EL (cell line): ENCODE measurements at places on chromosomes 1 and 21.
A peak's percentile ranks its signal among the peaks of the same experiment; 100 is the strongest.

- peak; percentile 28 for DNase-seq
Measured at GRCh38 chr1:3668585-3669300, 16.4 kb downstream of the TP73 start.

- no peak for DNase-seq
Measured at GRCh38 chr1:119882132-119883049, 13.9 kb downstream of the ADAM30 start.

DNA sequence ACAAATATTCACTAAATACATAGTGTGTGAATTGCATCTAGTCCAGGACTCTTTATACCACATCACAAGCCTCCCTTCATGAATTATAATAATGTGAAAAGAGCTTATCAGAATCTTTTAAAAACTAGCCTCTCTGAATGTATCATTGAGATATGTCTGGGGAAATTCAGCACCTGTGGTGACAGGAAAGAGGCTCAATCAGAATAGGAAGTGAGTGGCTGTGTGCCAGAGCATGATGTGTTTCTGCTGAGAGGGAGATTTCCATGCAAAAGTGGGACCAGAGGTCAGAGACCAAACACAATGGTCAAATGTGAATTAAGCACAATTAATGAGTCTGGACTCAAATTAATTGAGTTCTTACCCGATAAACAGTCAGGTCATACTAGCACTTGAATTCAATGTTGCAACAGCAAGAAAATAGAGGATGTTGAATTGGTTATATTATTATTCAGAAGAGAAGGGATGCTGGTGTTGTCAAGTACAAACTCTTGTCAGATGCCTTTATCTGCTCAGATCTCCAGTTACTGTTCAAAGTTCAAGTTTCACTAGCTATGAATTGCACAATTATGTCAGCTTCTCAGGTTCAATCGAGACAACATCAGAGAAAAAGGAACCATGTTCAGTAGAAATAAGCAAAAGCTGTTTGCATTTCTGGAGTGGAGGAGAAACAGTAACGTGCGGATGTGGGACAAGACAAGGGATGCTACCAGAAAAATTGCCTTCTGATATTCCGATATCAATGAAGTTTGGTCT, 226.2 kb downstream of the ZNF326 start:
- no peak for DNase-seq

DNA sequence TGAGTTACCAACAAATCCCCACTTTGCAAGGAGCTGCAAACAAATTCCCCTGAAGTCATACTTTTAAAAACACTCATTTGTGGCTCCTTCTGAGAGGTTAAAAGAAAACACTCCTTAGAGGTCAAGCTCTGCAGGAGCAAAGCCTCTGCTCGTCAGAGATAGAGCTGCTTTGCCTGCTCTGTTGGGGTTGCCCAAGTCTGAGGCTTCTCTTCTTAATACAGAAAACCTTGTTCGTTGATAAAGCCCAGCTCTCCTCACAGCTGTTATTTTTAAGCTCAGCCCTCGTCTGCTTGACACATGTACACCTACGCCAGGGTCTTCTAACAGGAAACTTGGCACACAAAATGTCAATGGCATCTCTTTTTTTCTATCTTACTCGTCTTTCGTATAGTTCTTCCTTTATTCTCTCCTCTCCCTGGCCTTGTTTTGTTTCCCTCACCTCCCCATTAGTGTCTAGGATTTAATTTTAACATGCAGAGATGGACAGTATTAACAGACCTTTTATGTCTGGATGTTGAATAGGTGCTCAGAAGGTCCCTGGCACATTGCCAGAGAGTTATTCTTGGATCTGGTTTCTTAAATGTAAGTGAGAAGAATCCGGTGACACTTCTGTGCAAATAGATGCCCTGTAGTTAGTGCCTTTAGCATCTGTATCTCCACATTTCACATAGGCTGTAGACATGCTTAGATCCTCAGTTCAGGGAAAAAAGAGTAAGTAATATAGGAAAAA, 86.0 kb downstream of the LRRC53 start:
- DNase-seq: no peak

GRCh38 chr21:16264319-16264718, 534.5 kb downstream of the USP25 start:
- no peak for DNase-seq
